ENCODE measurements at places on chromosomes 5 and 9.

DNA sequence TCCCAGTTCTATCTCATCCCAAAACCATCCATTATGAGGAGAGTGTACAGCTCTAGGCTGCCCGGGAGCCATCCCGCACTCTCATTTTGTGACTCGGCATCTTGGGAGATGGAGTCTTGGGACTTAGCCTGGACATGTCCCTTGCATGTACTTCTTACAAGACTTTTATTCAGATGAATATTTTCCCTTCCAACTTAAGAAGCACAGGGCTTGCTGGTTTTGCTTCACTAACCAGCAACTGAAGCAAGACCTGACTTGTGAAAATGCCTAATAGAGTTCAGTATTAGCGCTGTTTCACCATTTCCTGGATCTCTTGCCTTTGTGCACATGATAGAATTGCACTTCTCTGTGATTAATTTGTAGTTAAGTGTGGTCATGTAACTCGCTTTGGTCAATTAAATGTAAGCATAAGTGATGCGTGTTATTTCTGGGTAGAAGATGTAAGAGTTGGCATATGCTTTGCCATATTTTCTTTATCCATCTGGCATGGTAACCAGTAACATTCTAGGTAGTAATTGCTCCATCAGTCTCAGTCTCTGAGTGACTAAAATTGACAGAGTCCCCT lies 55.8 kb downstream of the PDCD1LG2 start:
- no peak for DNase-seq

DNA sequence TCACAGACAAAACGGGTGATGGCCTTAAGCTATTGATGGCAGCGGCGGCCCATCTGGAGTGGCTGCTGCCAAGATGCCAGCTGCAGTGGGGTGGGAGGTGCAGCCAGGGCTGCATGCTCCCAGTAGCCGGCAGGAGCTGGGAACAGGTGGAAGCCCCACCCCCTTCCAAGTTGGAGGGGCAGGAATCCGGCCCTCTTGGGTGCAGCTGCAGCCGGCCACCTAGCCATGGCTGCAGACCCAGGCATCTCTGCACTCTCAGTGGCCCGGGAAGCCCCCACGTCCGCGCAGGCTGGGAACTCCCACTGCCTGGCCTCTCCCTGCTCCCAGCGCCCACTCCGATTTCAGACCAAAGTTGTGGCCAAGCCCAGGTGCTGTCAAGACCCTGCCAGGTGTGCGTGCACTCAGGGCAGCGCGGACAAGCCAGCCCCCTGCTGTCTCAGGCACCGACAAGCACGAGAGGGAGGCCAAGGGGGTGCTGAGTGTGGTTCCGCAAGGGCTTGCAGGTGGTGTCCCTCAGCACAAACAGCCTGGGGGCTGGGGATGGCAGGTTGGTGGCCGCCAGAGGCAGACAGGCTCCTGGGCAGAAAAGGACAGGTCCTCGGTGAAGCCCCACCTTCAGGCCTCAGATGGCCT lies 115.1 kb upstream of the TSLP start:
- DNase-seq, result no peak

DNA sequence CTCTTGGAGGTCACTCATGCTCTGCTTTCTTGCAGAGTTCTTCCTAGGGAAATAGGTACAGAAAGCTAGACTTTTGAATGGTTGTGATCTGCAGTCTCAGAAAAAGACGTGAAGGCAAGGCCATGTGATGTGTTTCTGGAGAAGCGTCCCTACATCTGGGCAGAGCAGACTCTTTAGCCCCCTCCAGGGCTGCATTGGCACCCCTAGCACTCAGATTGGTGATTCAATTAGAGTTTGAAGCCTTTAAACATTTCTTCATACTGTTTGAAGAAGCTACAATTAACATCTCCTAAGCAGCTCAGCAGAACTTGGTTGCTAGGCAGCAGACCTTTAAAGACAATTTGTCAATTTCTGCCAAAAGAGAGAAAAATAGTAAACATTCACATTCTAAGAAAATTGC lies 21.6 kb downstream of the JADE2 start:
- DNase-seq, result no peak

DNA sequence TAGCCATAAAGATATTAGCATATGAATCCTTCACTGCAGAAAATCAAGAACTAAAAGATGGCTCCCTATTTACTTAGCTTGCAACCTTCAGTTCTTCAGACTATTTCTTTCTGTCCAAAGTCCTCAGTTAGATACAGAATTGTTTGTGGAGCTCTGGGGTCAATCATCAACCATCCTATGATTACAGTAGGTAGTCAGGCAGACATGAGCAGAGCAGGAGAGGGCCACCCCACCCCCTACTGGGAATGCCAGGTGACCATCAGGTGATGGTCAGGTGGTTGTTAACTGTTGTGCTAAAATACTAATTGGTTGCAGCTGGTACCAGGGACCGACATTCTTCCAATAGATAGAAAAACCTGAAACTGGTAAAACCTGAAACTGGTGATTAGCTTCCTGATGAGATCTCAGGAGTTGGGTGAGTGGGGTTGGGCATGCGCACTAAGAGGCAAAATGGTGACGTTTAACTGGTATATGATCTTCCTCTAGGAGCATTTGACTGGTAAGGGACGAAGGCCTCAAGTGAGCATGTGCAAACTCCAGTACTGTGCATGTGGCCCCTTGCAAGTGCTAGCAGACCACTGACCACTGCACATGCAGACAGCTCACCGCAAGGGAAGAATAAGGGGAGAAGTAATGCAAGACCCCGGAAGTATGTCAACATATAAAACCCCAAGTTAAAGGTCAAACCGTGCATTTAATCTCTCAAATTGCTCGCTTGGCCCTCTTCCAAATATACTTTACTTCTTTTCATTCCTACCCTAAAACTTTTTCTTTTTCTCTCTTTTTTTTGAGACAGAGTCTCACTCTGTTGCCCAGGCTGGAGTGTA lies 13.6 kb downstream of the C9orf57 start:
- DNase-seq, result no peak

DNA sequence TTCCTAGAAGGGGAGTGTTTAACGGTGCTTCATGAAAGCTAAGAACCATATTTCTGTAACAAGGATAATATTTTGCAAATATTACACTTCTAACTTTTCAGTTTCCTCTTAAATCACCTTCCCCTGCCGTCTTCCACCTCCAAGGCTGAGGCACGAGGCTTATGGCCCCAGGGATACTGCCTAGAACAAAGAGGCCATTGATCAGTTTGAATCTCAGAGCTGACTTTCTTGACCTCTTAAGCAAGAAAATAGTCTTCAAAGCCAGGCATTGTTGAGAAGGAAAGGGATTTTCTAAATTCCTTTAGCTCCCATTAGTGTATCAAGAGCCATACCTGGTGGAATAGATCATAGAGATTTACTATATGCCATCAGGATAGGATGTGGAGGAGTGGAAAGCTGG lies 566.2 kb downstream of the BNC2 start:
- no peak for DNase-seq

DNA sequence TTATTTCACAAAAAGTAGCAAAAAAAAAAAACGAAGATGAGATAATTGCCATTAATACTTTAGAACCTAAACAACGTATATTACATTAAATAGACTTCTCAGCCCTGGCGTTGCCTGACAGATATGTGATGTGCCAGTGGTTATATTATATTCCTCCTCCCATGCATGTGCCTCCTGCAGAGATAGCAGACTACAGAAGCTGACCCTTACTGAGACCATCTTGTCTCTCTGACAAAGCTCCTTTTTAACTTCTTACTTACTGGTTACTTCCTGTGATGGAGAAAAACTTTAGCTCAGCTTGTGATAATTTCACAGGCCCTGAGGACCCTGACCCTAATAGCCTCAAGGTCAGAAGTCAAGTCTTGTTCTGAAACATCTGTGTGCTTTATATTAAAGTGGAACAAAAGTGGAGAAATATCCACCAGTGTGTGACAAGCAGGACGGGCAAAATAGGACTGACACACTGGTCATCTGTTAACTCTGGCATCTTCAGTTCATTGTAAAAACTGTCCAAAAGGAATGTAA lies 80.6 kb upstream of the POU5F2 start:
- peak; percentile 7 for DNase-seq

- DNase-seq, result no peak
These were observed 1.5 kb downstream of the CDC42SE2 start for GRCh38 chr5:131265311-131265803.

DNA sequence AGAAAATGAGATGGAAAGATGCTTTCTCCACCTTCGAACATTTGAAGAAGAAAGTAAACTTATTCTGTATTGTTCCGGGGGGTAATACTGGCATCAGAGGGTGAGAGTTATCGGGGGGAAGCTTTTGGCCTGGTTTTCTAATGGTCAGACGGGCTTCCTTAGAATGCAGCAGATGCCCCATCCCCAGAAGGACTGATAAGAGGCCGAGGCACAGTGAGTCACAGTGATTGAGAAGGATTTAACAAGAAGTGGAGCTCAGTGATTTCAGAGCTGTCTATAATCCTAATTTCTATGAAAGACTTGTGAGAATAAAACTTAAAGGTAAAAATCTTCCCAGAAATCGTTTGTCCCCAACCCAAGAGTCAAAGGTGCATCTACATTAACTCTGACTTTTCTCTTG lies 123.9 kb downstream of the DOCK8 start:
- DNase-seq, result no peak

GRCh38 chr9:86287013-86287412 lies 4.7 kb upstream of the ISCA1 start:
- peak; percentile 38 for DNase-seq

DNA sequence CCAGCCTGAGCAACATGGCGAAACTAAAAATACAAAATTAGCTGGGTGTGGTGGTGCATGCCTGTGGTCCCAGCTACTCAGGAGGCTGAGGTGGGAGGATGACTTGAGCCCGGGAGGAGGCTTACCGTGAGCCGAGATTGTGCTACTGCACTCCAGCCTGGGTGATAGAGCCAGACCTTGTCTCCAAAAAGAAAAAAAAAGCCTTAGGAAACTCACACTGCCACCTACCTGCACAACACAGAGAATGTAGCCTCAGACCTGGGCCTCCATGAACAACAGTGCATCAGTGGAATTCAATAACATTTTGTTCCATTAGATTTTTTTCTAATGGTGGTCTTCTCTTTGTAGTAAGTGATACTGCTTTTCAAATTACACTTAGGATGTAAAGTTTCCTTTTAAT lies 63.8 kb upstream of the RARS1 start:
- DNase-seq, result no peak

- no peak for DNase-seq
These were observed 492.5 kb downstream of the MAT2B start for GRCh38 chr5:163997965-163998364.

GRCh38 chr9:121156263-121156731 lies 45.4 kb downstream of the RAB14 start:
- no peak for DNase-seq

Data from nephron progenitor cell (in vitro differentiated cells).